ENCODE measurements at places on chromosomes 11 and 22.

- H3K36me3 ChIP-seq: no peaks in the 10 kb centered on the region
- H3K27ac ChIP-seq: no peak overlapping the region
- DNase-seq: no peak
- no peak overlapping the region for H3K4me3 ChIP-seq
These were observed 10.8 kb upstream of the TPP1 start for GRCh38 chr11:6629892-6630631.

GRCh38 chr22:32802237-32802765, 796 bp downstream of the TIMP3 start:
- no peaks in the 10 kb centered on the region for H3K36me3 ChIP-seq
- no peak overlapping the region for H3K27ac ChIP-seq
- H3K4me1 ChIP-seq: no peaks in the 10 kb centered on the region
- H3K4me3 ChIP-seq: no peak overlapping the region
- peaks cover 28% of the 10 kb centered on the region for H3K27me3 ChIP-seq

DNA sequence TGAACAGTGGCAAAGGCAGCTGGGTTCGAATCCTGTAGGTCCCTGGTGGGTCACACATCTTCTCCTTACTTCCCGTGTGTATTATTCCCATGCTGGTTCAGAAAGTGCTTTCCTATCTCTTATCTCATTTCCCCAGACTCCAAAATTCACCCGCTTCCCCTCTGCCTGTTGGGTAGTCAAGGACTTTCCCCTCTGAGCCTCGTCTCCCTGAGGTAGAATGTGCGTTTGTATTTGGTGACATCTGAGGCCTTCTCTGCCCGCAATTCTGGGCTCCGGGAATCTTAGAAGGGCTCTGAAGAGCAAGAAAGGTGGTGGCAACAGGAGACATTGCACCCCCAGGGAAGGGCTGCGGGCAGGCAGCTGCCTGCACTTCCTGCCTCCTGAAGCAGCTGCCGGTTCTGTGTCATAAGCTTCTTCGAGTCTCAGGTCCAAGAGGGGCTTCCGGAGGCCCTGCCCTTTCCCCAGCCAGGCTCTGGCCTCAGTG, 5.9 kb downstream of the LRRC32 start:
- peak; percentile 11 for DNase-seq
- H3K4me3 ChIP-seq: no peak overlapping the region
- H3K4me1 ChIP-seq: no peaks in the 10 kb centered on the region
- no peak overlapping the region for H3K27ac ChIP-seq

GRCh38 chr11:130601141-130601540, 152.7 kb downstream of the ADAMTS15 start:
- H3K4me1 ChIP-seq: 0 out of 2 replicates have a peak, but pooled peaks cover 2% of the 10 kb centered on the region
- H3K36me3 ChIP-seq: no peaks in the 10 kb centered on the region
- no peak for DNase-seq
- no peak overlapping the region for H3K27ac ChIP-seq

DNA sequence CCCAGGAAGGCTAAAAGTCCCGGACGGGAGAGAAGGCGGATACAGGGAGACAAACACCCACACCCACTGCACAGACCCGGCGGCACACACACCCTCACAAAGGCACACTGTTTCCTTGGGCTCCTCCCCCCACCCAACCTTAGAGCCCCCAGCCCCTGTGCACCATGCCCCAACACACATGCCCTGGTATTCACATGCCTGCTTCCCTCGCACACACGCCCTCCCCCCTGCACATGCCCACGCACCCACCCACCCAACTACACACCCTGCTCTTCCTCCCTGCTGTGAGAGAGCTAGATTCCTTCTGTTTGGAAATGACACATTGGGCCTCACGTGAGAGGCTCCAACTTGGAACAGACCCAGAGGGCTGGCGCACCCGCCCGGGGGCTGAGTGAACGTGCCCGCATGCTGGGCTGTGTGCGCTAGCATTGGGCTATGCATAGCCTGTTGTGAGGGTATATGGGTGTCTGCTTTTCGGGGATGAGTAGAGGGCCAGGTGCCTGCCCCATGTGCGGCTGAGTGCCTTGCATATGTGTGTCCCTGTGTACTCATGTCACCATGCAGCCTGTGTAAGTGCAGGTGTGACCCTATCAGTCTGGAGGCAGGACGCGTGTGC, 518 bp upstream of the CHRM1 start:
- no peak overlapping the region for H3K4me3 ChIP-seq
- H3K27me3 ChIP-seq: peaks cover 91% of the 10 kb centered on the region
- no peak for DNase-seq
- peaks cover 7% of the 10 kb centered on the region for H3K4me1 ChIP-seq
- H3K36me3 ChIP-seq: no peaks in the 10 kb centered on the region

DNA sequence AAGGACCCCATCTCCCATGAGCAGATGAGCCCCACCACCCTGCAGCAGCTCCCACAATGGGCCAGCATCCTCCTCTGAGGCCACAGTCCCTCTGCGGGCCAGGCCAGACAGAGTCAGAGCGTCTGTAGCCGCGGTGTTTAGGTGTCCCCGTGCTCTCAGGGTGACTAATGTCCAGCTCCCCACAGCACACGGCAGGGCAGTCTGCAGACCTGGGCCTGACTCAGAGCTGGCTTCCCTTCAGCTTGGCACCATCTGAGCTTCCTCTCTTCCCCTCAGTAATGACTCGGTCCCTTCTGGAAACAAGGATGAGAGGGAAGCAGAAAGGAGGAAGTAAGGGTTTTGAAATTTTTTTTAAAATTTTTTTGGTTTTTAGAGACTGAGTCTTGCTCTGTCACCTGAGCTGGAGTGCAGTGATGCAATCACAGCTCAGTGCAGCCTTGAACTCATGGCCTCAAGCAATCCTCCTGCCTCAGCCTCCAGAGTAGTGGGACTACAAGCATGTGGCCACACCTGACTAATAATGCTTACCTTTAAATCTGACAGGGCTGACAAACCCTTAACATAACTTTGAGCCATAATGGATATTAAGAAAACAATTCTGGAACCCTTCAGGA, 28.5 kb downstream of the LRRC74B start:
- no peak overlapping the region for H3K27ac ChIP-seq
- no peaks in the 10 kb centered on the region for H3K4me1 ChIP-seq
- DNase-seq: no peak

- peaks cover 19% of the 10 kb centered on the region for H3K36me3 ChIP-seq
- H3K27ac ChIP-seq: no peak overlapping the region
- no peak for DNase-seq
- no peaks in the 10 kb centered on the region for H3K27me3 ChIP-seq
- no peaks in the 10 kb centered on the region for H3K4me1 ChIP-seq
- H3K4me3 ChIP-seq: no peak overlapping the region
These were observed 8.1 kb downstream of the RIC8A start for GRCh38 chr11:215581-216037.

GRCh38 chr22:43796567-43796966, 15.5 kb downstream of the EFCAB6 start:
- no peaks in the 10 kb centered on the region for H3K4me1 ChIP-seq
- DNase-seq: no peak
- no peaks in the 10 kb centered on the region for H3K27me3 ChIP-seq
- H3K36me3 ChIP-seq: no peaks in the 10 kb centered on the region

- H3K27me3 ChIP-seq: no peaks in the 10 kb centered on the region
- H3K4me3 ChIP-seq: no peak overlapping the region
- H3K4me1 ChIP-seq: peaks cover 10% of the 10 kb centered on the region
- no peak for DNase-seq
- no peak overlapping the region for H3K27ac ChIP-seq
- no peaks in the 10 kb centered on the region for H3K36me3 ChIP-seq
These were observed 14.4 kb downstream of the OAF start for GRCh38 chr11:120224972-120225909.

GRCh38 chr11:27281276-27281675, 81.7 kb downstream of the CCDC34 start:
- no peaks in the 10 kb centered on the region for H3K27me3 ChIP-seq
- no peak overlapping the region for H3K4me3 ChIP-seq
- H3K36me3 ChIP-seq: no peaks in the 10 kb centered on the region

DNA sequence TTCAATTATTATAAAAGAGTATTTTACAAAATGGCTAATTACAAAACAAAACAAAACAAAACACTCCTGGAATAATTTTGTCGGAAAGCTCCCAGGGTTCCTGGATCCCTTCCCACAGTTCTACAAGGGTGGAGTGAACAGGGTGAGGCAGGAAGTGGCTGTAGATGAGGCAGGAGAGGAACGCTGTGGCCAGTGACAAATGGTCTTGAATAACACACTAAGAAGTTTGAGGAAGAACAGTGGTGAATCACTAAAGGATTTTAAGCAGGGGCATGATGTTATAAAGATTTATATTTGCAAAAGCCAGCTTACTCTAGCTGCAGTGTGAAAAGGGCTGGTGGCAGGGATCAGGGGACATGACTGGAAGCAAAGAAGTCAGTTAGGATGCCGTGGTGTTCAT, 33.8 kb upstream of the APOA1 start:
- H3K27me3 ChIP-seq: no peaks in the 10 kb centered on the region
- H3K27ac ChIP-seq: no peak overlapping the region
- no peak overlapping the region for H3K4me3 ChIP-seq
- 0 out of 2 replicates have a peak, but pooled peaks cover 4% of the 10 kb centered on the region for H3K36me3 ChIP-seq
- H3K4me1 ChIP-seq: no peaks in the 10 kb centered on the region

DNA sequence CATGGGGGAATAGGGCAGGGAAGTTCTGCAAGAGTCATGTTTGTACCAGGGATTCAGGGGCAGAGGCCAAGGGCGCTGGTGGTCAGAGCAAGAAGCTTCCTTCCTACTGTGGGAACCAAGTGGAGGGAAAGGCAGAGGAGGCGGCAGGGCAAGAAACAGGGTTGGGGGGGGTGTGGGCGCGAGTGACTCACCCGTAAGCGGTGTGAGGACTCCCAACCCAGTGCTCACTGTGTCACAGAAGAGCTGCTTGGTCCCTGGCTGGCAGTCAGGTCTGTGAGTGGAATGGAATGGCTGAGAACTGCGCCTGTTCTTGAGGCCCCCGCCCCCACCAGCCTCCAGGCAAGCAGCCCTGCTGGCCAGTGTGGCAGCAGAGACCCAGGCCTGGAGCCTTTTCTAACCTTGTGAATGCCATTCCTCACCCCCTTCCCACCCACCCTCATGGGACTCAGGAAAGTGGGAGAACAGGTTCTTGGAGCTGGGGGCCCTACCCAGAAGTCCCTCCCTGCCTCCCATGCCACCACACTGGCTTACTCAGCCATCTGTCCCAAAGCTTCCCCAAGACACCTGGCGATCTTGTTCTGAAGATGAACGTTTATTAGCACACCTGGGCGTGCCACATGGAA, 4.7 kb downstream of the LRRC10B start:
- no peaks in the 10 kb centered on the region for H3K36me3 ChIP-seq
- H3K27ac ChIP-seq: no peak overlapping the region

- no peak overlapping the region for H3K27ac ChIP-seq
- H3K4me1 ChIP-seq: no peaks in the 10 kb centered on the region
- H3K27me3 ChIP-seq: peaks cover 42% of the 10 kb centered on the region
- DNase-seq: no peak
These were observed 67.2 kb downstream of the SGSM1 start for GRCh38 chr22:24873226-24873625.

- H3K4me1 ChIP-seq: no peaks in the 10 kb centered on the region
- H3K4me3 ChIP-seq: no peak overlapping the region
- no peak overlapping the region for H3K27ac ChIP-seq
- no peaks in the 10 kb centered on the region for H3K27me3 ChIP-seq
These were observed 44.5 kb downstream of the SOX6 start for GRCh38 chr11:16311831-16312230.

GRCh38 chr22:32561163-32561562, 86.6 kb downstream of the FBXO7 start:
- H3K27me3 ChIP-seq: no peaks in the 10 kb centered on the region
- no peaks in the 10 kb centered on the region for H3K4me1 ChIP-seq
- no peaks in the 10 kb centered on the region for H3K36me3 ChIP-seq
- no peak for DNase-seq
- H3K27ac ChIP-seq: no peak overlapping the region

- H3K4me1 ChIP-seq: no peaks in the 10 kb centered on the region
- no peaks in the 10 kb centered on the region for H3K36me3 ChIP-seq
- H3K27ac ChIP-seq: no peak overlapping the region
- H3K27me3 ChIP-seq: no peaks in the 10 kb centered on the region
- DNase-seq: no peak
These were observed 14.3 kb downstream of the OR52H1 start for GRCh38 chr11:5534046-5534445.

DNA sequence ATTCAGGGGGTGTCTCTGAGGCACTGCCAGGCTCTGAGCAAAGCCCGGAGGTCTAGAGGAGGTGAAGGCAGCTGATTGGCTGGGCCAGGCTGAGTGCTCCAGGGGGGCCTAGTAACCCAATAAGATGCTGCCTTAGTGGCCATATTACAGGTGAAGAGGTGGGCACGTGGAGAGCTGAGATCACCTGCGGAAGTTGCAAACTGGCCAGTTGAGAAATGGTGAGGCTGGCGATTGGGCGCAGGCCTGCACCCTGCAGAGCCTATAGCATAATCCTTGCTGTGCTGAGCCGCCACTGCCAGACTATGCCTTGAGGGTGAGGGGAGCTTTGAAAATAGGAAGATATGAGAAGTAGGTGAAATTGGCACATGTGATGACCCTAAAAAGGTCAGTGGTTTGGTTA, 21.7 kb downstream of the DERL3 start:
- DNase-seq: no peak
- H3K36me3 ChIP-seq: peaks cover 5% of the 10 kb centered on the region
- H3K4me3 ChIP-seq: no peak overlapping the region
- no peaks in the 10 kb centered on the region for H3K27me3 ChIP-seq
- H3K27ac ChIP-seq: no peak overlapping the region

GRCh38 chr11:85725510-85726258, 39.7 kb upstream of the CCDC89 start:
- no peak overlapping the region for H3K27ac ChIP-seq
- H3K4me1 ChIP-seq: no peaks in the 10 kb centered on the region
- DNase-seq: no peak
- H3K4me3 ChIP-seq: no peak overlapping the region

DNA sequence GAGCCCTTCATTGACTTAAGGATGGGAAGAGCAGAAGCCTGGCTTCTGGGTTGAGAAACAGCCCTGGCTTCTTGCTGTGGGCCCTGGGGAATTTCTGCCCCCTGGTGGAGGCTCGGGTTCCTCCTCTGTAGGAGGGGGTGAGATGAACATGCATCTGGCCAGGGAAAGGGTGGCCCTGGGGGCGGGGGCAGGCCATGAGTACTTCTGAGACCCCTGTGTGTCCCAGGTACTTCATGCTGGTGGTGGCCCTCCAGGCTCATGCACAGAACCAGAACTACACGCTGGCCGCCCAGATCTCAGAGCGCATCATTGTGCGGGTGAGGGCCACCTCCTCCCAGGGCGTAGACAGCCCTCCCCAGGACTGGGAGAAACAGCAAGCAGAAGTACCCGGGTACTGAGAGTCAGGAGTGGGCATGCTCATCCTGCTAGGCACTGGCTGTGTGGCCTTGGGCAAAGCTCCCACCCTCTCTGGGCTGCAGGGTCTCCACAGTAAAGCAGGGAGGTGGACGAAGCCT, 15.8 kb downstream of the TMEM258 start:
- no peaks in the 10 kb centered on the region for H3K36me3 ChIP-seq
- no peak overlapping the region for H3K27ac ChIP-seq
- peak; percentile 42 for DNase-seq
- peaks cover 14% of the 10 kb centered on the region for H3K27me3 ChIP-seq

DNA sequence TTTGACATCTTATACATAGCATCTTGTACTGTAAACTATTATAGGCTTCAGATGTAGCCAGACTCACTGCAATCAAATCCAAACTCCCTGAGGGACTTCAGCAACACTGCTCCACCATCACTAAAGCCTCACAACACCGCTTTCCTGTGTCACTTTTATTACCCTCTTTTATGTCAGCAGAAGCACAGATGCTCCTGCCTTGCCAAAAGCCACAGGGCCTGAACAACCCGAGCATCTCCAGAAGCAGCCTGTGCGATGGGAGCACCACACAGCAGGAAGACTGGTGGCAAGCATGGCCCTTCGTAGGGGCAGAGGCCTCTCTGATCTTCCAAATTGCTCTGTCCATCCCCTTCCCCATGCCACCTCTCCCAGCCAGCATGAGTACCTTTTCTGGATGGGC, 22.9 kb downstream of the TMEM123 start:
- no peaks in the 10 kb centered on the region for H3K27me3 ChIP-seq
- H3K4me1 ChIP-seq: peaks cover 18% of the 10 kb centered on the region
- DNase-seq: no peak
- no peak overlapping the region for H3K27ac ChIP-seq
- H3K4me3 ChIP-seq: no peak overlapping the region
- H3K36me3 ChIP-seq: no peaks in the 10 kb centered on the region

Data from MM.1S (cell line).